ENCODE measurements at places on chromosomes 7 and 10.

DNA sequence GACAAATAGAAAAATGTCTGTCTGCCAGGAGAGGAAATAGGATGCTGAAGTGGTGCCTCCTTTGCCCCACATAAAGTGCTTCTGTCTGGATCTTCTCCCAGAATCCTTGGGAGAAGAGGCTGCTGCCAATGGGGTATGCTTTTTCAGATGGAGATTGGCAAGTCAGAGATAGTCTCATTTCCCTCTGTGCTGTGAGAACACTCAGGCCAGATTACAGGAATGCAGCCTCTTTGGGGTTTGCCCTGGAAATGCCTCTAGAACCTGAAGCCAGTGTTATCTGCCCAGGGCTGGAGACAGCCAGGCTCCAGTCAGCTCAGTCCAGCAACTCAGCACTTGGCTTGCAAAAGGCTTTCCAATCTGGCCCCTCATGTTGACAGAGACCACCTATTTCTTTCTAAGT lies 119.1 kb upstream of the PHYHIPL start:
- DNase-seq, result no peak

GRCh38 chr10:3786295-3787015 lies 1.4 kb upstream of the KLF6 start:
- peak; percentile 33 for DNase-seq

DNA sequence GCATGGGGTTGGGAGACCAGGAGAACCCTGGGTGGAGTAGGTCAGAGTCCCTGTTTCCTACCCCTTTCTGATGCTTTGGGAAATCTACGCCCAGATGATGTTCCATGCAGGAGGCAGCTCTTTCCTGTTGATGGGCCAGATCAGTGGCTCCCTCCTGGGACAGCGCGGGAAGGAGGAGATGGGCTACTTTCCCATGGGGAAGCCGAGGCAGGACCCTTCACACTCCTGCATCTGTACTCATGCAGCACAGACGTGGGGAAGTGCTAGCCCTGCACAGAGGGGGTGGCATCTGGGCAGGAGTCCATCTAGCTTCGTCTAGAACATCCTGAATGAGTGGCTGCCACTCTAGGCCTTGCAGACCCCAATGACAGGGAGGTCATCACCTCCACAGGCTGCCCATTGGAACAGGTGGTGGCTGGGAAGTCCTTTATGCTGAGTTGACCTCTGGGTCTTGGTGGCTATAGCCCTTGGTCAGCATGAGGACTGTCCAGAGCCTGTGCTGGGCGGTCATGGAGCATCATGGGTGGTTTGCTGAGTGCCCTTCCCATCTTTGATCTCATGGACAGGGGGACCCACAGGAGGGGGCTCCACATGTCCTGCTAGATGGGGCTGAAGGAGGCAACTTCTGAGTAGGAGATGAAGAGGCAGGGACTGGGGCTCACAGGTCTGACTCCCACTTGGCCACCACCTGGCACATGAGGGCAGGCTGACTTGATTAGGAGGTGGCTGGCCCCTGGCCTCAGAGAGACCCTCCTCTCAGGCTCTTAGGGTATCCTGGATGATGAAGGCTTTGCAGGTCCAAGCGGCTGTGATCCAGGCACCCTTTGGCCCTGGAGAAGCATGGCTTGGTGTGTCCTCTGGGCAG lies 24.6 kb downstream of the RAMP3 start:
- DNase-seq, result no peak

- DNase-seq, result no peak
Observed at GRCh38 chr7:36905841-36906240, 181.5 kb upstream of the AOAH start.

DNA sequence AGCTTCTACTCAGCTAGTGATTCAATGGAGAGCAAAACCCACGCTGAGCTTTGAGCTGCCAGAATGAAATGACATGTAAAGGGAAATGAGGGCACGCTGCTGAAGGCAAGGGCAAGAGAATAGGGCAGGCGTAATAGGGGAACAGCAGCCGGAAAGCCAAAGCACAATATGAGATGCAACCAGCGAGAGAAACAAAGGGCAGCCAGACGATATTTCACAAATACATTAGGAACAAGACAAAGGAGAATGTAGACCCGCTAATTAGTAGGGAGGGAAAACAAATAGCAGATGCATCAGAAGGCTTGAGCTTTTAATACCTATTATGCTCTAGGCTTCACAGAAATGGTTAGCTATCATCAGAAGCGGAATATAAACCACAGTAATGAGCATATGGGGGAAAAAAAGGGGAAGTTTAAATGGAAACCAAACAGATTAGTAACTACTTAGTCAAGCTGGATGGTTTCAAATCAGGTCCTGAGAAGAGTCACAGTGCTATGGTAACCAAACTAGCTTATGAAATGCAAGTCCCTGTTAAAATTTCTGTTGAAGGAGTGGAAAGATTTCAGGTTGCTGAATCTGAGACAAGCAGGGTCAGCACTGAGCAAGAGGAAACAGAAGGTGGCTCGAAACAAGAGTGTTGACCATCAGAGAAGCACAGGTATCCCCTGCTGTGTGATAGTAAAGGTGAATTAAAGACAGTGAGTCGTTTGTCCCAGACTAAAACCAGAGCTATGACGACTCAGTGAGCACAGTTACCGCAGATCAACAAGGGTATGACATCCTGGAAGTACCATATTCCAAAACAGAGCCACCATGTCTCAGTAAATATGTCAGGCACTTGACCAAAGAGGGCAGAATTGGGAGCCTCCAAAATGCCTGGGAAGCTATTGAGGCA lies 496.9 kb upstream of the CELF2 start:
- DNase-seq, result peak; percentile 28

DNA sequence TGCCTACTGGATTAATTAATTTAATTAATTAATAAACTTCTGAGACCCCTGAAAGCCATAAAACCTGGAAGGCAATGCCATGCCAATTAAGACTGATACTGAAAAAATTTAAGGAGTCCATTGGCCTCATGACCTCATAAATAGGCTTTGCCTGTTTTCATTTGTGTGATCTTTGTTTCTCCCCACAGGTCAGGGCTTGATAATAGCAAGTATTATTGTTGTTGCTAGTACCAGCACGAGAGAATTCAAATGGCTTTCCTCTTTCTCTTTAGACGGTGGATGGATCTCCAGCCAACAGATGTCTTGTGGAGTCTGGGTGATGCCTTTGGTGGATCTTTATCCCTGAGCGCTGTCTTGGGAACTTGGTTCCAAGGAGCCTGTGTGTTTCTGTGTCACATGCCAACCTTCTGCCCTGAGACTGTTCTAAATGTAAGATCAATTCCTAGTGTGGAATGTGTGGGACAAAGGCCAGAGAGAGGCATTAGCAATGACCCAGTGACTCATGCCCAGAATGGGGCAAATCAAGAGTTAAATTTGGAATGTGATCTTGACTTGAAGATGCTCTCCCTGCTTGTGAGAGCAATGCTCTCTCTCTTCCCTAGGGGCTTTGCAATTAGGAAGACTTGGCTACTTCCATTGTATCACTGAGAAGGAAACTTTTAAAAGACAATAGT lies 17.7 kb downstream of the ACSM6 start:
- DNase-seq, result no peak

DNA sequence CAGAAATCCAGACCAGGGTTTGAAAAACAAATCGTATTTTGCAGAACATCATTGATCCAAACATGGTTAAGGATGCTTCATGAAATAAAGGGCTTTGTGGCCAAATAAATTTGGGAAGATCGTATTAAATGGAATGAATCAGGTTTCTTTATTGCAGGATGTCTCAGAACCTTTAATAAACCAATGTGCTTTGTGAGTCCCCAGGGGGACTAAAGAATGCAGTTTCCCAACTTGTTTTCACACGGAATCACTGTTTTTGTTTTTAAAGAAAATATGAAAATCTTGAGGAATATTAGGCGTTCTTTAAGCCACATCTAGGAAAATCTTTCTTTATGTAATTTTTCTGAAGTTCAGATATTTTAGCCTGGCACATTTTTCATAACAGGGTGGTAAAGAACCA lies 16.8 kb upstream of the CCDC172 start:
- DNase-seq, result no peak

DNA sequence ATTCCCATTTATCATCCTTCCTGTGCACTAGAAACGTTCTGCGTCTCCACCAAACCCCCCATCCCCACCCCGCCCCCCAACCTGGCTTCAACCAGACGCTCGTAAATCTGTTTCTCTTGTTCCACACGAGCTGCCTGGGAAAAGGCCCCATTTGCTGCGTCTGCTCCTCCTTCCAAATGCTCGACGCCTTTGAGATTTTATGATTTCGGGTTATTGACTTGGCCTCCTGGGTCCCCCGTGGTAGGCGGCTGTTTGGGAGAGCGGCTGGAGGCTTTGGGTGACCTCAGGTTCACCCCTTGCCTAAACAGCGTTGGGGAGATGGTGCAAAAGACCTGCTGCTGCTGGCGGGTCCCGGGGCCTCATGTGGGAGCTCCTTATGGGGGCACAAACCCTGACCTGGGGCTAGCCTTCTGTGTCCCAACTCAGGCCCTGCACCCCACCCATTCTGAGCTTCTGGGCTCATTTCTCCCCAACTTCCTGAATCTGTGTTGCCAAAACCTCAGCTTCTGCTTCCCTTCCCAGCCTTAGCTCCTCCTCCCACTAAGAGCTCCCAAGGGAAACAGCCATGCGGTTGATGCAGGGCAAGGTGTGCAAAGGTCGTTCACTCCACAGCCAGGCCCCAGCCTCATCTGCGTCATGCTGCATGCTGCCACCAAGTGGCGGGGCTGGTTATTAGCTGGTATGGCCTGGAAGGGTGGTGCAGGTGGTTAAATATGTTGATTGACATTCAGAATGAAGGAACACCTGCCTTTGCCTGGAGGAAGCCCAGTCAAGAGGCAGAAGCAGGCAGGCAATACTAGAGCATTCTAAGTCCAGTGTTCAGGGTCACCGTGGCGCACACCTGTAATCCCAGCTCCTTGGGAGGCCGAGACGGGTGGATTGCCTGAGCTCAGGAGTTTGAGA lies 49.1 kb upstream of the ELN start:
- DNase-seq, result peak; percentile 75

DNA sequence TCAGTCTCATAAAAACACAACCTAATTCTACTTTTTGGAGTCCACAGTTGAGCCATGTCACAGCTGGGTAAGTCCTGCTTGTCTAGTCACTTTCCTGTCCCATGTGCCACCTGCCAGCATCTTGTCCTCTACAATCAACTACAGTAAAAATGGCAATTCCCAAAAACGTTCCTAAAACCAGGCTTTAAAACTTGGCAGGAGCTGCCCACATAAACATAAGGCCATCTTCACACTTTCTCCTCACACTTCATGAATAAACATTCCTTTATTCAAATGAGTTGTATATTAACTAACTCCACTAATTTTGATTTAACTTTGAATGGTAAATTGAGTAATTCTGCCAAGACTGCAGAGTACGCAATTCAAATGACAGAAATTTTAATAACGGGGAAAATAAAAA lies 49.5 kb downstream of the SFMBT2 start:
- DNase-seq, result no peak

- DNase-seq, result peak; percentile 53
Observed at GRCh38 chr7:128710481-128710880, 28.7 kb upstream of the CALU start.

GRCh38 chr7:120370954-120371353 lies 98.0 kb downstream of the KCND2 start:
- no peak for DNase-seq

- DNase-seq, result no peak
Observed at GRCh38 chr10:69632516-69633199, 2.6 kb downstream of the FAM241B start.

DNA sequence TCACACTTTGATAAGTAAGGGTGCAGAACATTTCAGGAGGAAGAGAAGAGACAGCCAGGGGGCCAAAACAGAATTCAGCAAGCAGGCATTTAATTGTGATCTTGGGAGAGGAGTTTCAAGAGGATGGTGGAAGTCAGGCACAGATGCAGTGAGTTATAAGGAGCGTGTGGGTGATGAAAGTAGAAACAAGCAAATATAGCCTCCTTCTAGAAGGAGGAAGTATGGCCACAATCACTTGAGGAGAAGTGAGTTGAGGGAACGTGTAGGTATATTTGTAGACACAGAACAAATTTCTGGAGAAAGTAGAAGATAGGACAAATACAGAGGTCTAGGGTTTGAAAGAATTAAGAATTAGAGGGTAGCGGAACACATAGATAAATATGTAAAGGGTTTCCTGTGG lies 165.8 kb downstream of the CACNB2 start:
- peak; percentile 21 for DNase-seq

DNA sequence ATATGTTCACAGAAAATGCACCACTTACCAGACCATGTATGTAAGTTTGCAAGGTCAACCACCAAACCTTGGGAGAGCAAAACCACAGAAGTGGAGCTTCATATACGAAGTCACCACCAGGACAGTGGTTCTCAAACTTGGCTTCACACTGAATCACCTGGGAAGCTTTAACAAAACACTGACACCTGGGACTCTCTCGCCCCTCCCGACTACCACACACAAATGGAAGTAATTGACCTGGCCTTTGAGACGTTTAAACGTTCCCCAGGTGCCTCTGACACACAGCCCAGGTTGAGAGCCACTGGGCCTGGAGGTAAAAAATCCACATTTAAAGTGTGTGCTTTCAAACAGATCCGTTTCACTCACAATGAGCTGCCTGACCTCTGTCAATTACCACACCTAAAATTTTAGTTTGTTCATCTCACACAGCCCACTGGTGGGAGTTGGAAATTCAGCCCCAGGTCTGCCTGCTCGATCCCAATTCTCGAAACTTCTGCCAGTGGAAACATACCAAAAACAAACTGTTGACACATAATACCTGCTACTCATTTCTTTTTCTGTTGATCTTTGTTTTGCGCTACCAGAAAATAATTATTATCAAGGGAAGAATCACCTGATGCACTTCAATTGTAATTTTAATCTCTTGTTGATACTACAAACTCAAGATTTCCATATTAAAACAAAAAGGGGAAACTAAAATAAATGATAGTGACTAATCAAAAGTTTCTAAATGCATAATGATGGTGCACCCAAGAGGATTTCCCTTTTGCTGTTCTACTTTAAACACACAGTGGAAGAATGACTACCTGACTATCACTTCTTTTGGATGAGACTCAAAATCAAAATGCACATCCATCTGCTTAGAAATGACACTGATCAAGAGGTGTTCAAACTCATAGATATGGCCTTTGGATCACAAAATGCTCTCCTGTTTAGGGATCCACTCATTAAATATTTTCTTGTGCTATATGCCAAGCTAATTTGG lies 26.6 kb downstream of the CDNF start:
- DNase-seq, result no peak

DNA sequence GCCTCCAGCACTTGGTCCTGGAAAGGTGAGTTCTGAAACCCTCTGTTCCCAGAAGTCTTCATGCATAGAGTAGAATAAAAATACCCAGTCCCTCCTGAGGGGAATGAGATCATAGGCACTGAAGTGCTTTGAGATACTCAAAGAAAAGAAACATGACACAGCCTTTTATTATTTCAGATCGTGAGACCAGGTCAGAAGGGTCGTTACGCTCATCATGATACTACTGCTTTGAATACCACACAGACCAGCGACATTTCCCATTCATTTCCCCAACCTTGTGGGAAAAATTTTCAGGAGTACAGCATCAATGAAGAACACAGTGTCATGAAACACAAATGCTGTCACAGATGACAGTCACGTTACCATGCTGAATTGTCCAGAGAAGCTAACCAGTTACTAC lies 15.0 kb downstream of the CLRN3 start:
- DNase-seq, result no peak
